ENCODE measurements at places on chromosomes 3 and 15.

GRCh38 chr15:35693286-35693685 is 147.3 kb upstream of the DPH6 start:
- DNase-seq = no peak

GRCh38 chr15:41561777-41562145 is 2.7 kb downstream of the TYRO3 start:
- DNase-seq = no peak

GRCh38 chr15:67225336-67225735 is 29.1 kb downstream of the AAGAB start:
- no peak for DNase-seq

GRCh38 chr3:56188201-56188600 is 280.1 kb downstream of the ERC2 start:
- no peak for DNase-seq

- no peak for DNase-seq
Measured at GRCh38 chr3:188370081-188370830, 216.3 kb downstream of the LPP start.

Measured in DMS153 (cell line).